ENCODE measurements at places on chromosomes 3 and 15.

GRCh38 chr15:99121207-99121606, 16.3 kb downstream of the SYNM start:
- DNase-seq, result no peak

DNA sequence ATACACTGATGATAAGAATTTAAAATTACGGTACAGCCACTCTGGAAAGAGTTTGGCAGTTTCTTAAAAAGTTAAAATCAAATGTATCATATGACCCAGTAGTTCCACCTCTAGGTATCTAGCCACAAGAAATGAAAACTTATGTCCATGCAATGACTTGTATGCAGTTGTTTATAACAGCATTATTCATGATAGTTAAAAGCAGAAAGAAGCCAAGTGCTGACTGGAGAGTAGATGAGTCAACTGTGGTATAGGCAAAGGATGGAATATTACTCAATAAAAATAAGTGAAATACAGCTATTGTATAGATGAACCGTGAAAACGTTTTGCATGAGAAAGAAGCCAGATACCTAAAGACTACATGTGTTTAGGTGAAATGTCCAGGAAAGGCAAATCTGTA, 14.8 kb downstream of the GPR87 start:
- DNase-seq, result peak; percentile 34

DNA sequence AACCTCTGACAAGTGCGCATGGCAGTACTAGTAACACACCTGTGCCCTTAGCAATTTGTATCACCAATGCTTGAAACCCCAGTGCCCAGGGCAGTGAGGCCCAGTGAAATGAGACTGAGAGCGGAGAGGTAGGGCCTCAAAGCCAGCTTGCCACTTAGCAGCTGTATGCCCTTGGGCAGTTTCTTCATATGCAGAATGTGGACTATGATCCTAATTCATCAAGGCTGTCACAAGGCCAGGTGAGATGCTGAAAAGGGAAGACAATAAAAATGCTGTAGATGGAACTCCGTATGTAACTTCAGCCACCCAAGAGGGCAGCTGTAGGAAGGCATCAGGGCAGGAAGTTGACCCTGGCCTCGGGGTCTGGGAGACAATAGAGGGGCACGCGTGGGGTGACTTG, 74.4 kb downstream of the KY start:
- DNase-seq, result no peak

DNA sequence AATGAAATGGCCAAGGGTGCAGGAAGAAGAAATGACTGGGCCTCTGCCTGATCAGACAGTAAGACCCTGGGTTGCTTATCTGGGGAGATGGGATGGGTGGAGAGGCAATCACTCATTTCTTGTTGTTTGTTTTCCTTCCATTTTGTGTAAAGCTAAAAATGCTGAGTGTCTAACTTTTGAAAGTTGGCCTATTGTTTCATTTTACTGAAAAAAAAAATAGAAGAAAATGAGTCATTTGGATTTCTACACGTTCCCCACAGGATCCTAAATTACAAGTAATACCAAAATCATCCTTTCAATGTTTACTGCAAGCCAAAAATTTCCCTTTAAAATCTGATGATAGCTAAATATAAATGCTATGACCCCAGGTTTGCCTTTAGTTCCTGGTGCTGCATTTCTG, 30.6 kb downstream of the PTX3 start:
- DNase-seq, result peak; percentile 37

DNA sequence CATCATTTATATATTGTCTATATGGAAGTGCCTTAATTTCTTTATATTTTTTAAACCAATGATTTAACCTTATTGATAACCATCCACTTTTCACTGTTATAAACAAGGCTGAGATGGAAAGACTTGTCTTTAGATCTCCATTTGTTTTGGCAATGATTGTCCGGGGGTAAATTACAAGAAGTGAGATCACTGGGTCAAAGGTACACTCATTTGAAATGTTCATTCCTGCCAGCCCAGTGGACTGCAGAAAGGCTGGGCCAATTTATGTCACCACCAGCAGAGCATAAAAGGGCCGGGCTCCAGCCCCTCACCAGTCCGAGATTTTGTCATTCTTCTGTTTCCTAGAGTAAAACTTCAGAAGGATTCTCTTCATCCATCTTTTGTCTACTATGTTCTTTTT, 93.6 kb upstream of the NEO1 start:
- DNase-seq, result no peak

- no peak for DNase-seq
Measured at GRCh38 chr3:100216713-100217112, 44.1 kb upstream of the TBC1D23 start.

DNA sequence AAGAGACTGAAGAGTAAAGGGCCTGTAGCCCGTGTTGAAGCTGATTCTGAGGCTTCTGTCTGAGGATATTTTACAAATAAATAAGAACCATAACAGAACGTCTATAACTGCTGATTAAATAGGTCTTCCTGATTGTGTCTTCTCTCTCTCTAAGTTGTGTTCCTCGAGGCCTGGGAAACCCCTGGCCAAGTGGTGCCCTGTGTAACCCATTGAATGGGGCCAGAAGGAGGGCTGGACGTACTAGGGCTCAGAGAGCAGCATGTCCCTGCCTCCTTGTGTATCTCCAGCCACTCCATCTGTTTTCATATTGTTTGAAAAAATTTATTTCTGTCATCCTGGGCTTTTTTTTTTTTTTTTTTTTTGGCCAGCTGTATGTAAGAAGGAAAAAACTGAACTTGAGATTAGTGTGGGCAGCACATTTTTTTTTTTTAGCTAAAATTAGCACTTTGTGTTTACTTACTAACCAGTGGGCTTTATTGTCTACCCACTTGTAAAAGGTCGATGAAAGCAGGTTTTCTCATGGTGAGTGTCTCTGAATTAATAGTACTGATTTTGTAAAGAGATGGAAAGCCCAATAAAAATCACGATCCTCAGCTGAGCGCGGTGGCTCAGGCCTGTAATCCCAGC, 10.7 kb downstream of the DHX30 start:
- no peak for DNase-seq

DNA sequence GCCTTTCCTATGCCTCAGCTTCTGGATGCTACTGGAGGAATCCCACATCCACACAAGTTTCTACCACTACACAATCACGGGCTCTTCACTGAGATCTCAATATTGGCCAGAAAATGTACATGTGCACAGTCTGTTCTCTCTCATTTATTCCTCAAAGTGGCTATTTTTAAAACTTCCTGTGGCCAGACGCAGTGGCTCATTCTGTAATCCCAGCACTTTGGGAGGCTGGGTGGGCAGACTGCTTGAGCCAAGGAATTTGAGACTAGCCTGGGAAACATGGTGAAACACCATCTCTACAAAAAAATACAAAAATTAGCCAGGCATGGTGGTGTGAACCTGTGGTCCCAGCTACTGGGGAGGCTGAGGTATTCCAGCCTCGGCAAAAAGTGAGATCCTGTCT, 91.4 kb upstream of the PRTG start:
- no peak for DNase-seq

- DNase-seq, result no peak
Measured at GRCh38 chr15:85624291-85624801, 170.4 kb downstream of the KLHL25 start.

GRCh38 chr3:42300013-42300412, 34.0 kb upstream of the CCK start:
- peak; percentile 6 for DNase-seq

GRCh38 chr3:12463686-12464085, 20.6 kb upstream of the TSEN2 start:
- no peak for DNase-seq

GRCh38 chr15:99139276-99139675, 34.4 kb downstream of the SYNM start:
- DNase-seq, result no peak

GRCh38 chr3:119588112-119588511, 8.8 kb downstream of the ADPRH start:
- DNase-seq, result peak; percentile 98

DNA sequence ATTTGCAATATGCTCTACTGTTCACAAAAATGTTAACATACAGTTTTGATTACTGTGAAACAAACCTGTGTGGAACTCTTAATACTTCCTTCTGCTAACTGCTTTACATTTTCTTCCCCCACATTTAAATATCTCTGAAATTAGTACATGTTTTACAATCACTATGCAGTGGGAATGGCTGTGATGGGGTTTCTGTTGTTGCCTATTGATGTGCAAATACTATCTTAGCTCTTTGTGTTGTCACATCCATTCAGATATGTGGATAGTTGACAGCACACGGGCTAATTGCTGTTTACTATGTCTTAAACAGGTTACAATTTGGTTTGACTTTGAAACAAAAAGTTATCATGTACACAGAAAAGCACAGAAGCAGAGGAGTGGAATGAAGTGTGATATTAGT, 95.8 kb upstream of the CCNL1 start:
- DNase-seq, result no peak

- no peak for DNase-seq
Measured at GRCh38 chr15:69557020-69557706, 104.5 kb downstream of the RPLP1 start.

GRCh38 chr3:141278196-141279076, 46.8 kb downstream of the PXYLP1 start:
- DNase-seq, result no peak

GRCh38 chr3:13249664-13250390, 170.3 kb downstream of the NUP210 start:
- DNase-seq, result no peak

DNA sequence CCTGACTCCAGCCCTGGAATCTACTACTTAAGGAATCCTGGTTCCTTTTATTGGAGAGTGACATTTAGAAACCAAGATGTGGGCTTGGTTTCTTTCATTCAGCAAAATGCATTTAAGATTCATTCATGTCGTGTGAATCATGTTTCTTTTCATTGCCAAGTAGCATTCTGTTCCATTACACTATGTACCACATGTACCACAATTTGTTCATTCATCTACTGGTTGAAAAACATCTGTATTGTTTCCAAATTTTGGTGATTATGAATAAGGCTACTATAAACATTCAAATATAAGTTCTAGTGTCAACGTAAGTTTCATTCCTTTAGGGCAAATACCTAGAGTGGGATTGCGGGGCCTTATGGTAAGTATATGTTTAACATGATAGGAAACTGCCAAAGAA, 264.2 kb downstream of the VPS13C start:
- no peak for DNase-seq

DNA sequence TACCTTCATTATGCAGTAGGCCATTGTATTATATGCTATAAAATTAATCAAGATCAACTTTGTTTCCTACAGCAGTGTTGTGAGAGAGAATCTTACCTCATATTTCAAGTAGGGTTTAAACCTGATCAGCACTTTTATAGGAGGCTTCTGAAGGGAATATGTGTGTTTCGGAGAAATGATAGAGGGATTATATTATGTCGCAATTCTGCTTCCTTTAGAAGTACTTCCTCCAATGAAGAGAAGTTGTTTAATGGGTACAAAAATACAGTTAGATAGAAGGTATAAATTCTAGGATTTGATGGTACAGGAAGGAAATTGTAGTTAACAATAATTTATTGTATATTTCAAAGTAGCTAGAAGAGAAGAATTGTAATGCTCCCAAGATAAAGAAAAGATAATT, 54.9 kb downstream of the NSUN3 start:
- DNase-seq, result peak; percentile 11

GRCh38 chr15:32664796-32665195, 23.3 kb downstream of the SCG5 start:
- DNase-seq, result no peak

DNA sequence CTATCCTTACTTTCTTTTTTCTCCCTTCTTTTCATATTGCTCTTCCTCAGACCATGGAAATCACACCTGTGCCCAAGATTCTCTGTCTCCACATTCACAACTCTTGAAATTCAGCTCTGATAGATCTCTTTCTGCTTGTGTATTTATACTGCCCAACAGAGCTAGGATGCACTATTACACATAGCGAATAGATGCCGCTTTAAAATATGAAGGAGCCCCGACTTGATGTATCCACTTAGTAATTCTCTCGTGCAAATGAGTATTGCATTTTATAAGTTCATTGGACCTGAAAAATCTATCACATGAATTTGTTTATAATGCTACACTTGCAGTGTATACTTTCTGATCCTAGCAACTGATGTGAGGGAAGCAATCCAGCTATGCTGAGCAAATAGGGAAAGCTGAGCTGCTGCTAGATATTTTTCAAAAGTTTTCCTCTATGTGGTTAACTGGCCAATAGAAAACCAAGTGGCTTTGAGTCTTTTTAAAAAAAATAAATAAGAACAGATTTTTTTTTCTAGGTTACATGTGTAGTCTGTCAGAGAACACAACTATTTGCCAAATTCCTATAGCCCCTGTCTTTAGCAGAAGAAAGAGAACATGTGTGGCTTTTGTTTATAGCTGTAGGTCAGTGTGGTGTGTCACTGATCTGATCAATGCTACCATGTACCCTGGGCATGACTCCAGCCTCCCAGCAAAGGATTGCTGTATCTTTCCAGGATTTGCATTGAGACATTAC, 64.3 kb upstream of the LEKR1 start:
- DNase-seq, result no peak

DNA sequence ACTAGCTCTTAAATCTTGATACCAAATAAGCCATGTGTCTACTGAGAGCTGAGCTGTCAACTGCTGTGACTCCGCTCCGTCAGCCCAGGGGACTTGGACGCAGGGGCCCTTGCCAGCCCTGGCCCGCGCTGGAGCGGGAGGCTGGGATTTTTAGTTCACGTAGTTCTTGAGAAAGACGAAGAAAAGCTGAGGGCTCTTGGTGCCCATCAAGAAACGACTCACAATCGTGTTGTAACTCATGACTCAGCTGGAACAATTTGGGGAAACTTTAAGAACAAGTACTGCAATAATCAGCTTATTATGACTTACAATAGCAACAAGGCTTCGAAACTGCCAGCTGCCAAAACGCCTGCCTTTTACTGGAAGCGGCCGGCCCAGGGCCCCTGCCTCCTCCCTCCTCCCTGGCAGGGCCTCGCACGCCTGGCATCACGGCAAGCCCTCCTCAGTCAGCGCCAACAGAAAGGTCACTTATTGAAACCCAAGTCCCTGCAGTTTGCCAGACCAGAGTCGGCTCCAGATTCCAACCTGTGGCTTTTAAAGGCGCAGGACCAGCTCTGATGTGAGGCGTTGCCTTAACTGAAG, 60.3 kb downstream of the RGMA start:
- DNase-seq, result peak; percentile 97

DNA sequence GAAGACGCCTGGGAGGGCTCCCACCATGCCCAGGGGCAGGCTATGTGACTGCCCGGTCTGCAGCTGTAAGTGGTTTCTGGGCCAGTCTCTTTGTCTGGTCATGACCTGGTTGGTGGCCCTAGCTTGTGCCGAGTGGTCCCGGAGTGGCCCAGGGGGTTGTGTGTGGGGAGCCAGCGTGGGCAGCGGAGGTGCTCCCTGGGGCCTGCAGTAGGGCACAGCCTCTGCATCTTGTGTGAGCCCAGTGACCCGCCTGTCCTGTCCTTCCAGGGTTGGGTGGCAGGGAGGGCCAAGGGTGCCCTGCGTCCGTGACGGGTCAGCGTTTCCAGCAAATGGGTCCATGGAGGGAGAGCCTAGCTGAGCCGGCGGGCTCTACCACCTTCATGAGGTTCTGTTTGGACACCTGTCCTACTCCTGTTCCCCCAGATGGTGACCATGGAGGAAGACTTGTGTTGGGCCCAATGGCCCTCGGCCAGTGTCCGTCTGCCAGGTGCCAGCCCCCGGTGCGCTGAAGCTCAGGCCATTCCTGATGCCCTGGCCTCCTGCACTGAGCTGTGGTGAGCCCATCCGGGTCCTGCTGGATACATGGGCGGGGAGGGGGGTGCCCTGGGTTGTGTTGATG, 215.4 kb downstream of the SNRPN start:
- no peak for DNase-seq

GRCh38 chr15:29043736-29044502, 158.1 kb downstream of the APBA2 start:
- DNase-seq, result no peak

GRCh38 chr15:96553931-96554330, 223.4 kb downstream of the NR2F2 start:
- no peak for DNase-seq

- no peak for DNase-seq
Measured at GRCh38 chr3:69505770-69506407, 120.0 kb upstream of the FRMD4B start.

Data from suppressor macrophage treated with lipopolysaccharide for 4 hours (primary cell).